B cell (primary cell): ENCODE measurements at places on chromosomes 2 and 18. TPM values are rescaled to one million over a fixed set of nuclear protein-coding genes. Genes with fewer than 3 reads are reported as not detected.

GRCh38 chr2:36322108-36322507 lies 33.5 kb upstream of the CRIM1 start:
- DNase-seq = no peak

DNA sequence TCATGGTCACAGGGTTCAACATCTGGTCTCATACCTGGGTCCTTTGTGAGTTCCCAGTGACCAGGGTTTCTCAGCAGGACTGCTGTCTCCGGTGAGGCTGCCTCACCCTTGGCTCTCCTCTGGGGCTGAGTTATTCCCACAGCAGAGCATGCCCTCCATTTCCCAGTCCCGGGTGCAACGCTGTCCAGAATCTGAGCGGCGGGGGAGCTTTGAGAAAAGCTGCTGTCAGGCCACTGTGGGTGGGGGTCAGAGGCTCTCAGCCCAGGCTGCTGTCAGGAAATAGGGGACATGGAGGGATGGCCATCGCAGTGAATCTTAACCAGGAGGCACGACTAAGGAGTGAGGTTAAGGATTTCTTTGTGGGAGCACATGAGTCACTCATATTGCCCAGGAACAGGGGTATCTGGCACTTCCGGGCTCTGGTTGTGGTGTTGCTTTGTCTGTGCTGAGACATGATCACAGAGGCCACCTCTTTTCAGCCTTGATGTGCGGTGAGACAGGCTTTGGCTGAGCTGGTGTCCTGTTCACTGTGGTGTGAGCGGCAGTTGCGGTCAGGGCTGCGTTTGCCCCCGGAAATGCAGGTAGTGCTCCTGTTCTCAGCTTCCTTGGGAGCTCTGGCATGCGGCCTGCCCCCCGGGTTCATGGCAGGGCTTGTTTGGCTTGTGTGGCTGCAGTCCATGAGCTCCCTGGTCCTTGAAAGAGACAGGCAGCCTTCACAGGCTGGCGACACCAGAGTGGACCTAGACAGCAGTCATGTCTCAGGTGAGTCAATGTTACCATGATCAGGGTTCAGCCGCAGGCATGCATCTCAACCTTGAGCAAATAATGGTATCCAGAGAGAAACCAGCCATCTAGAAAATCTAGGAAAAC lies 310.7 kb upstream of the MYT1L start:
- no peak for DNase-seq

- no peak for DNase-seq
These were observed 11.3 kb upstream of the DES start for GRCh38 chr2:219406861-219407230.

DNA sequence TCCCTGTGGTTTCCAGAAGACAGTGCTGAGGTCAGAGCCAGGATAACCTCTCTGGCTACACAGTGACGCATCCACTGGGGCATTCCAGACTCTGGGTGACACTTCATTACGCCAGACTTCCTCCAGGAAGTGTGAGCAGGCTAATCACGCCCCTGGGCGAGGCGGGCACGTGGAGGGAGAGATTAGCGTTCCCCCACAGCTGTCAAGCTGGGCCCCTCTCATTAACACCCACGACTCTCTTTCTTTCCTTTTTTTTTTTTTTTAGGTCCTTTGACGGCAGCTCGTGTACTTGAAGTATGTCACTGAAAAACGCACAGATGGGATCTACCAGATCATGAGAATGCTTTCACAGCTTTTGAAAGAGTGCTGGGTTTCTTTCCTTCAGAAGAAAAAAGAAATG lies 274.6 kb downstream of the AFF3 start:
- no peak for DNase-seq

GRCh38 chr2:43943809-43944452 lies 51.9 kb downstream of the LRPPRC start:
- no peak for DNase-seq

- no peak for DNase-seq
These were observed 178.0 kb downstream of the HDAC4 start for GRCh38 chr2:239222706-239223309.

GRCh38 chr18:10301831-10302483 lies 152.5 kb upstream of the APCDD1 start:
- DNase-seq = no peak

- no peak for DNase-seq
These were observed 64.4 kb downstream of the TTC21B start for GRCh38 chr2:165889158-165889557.

- DNase-seq = no peak
These were observed 73.4 kb upstream of the ITPRID2 start for GRCh38 chr2:181818058-181818680.

DNA sequence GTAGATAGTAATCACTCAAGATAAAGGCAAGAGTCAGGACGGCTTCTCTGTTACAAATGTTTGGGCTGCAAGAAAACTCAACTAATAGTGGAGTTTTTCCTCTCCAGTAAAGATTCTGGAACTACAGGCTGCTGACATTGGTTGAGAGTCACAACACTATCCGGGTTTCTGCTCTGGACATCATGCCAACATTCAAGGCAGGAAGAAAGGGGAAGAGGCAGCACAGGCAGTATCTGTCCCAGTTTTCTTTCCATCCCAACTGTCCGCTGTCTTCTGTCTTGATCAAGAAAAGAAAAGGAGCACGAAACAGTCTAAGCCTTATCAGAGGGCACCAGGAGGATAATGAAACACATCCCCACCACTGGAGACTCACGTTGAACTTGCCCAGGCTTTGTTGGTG lies 132.1 kb downstream of the MAIP1 start:
- no peak for DNase-seq

GRCh38 chr2:9889812-9890261 lies 46.6 kb downstream of the TAF1B start:
- DNase-seq = no peak

GRCh38 chr2:204051476-204051875 lies 114.9 kb downstream of the ICOS start:
- no peak for DNase-seq

- DNase-seq = no peak
These were observed 83.0 kb downstream of the MARCO start for GRCh38 chr2:119025013-119025412.

DNA sequence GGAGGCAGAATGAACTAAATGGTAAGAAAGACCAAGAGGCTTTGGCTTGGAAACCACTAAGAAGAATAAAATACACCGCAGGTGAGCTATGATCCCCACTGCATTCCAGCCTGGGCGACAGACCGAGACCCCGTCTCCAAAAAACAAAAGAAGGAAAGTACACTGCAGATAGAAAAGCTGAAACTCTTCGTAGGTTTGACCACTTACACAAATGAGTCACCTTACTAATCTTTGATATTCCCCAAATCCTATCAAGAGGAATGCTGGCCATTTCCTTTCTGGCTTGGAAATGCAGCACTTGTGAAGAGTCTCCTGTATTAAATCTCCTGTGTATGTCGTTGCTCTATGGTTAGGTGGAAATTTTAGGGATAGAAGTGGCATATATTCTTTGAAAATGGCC lies 108.8 kb downstream of the MTCL1 start:
- no peak for DNase-seq

DNA sequence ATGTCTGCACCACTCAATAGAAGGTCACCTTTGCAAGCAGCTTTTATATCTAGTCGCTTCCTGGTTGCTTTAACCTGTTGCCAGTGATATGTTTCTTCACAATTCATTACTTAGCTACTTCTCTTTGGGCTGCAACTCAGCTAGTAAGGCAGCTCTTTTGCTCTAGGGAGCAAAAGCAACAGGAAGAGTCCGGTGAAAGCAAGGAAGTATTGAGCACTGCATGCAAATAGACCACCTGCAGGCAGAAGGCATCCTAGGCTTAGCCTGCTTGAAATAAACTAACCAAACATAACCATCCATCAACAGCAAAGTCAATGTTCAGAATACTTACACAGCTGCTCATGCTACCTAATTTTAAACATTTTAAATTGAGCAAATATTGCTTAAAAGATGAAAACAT lies 529.2 kb upstream of the LINC00305 start:
- peak; percentile 31 for DNase-seq

DNA sequence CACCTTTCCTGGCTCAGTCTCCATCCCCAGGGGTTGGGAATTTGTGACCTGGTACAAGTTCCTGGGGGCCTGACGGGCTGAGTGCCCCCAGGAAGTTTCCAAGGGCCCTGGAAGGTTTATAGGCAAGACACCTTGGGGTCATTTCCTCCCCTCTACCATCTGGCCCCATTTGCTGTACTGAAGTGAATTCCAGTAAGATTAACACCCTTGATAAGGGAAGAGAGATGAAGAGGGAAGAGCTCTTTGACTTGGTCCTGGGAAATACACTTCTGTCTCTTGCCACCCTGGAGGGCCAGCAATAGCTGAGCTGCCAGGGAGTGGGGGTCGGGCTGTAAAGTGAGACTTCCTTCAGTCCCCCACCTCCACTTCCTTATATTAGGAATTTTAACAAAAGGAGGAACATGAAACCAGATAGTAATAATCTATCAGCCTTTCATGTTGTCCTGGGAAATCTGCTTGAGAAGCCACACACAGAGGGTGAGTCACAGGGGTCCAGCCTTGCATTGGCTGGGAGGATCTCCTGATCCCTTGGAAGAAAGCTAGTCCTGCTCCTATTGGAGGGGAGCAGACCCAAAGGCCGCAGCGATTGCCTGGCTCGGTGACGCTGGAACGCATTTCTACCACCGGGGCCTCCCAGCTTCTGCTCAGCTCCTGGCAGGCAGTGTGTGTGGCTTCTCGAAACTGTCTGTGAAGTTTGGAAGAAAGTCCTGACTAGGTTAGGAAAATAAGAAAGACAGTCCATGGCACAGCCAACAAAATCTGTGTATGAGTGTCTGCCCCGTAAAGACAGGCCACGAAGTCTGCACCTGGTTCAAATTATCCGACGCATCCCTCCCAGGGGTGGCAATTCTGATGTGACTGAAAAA lies 87.3 kb downstream of the ACAA2 start:
- DNase-seq = no peak

GRCh38 chr2:205188239-205189138 lies 493.8 kb upstream of the NRP2 start:
- DNase-seq = no peak

GRCh38 chr2:23684395-23685176 lies 242.3 kb downstream of the ATAD2B start:
- no peak for DNase-seq

GRCh38 chr18:36650266-36650665 lies 178.5 kb downstream of the TPGS2 start:
- DNase-seq = no peak

GRCh38 chr18:46672062-46672970 lies 15.3 kb upstream of the LOXHD1 start:
- DNase-seq = no peak

- DNase-seq = peak; percentile 70
These were observed 23.8 kb downstream of the ANKAR start for GRCh38 chr2:189698020-189698887.

DNA sequence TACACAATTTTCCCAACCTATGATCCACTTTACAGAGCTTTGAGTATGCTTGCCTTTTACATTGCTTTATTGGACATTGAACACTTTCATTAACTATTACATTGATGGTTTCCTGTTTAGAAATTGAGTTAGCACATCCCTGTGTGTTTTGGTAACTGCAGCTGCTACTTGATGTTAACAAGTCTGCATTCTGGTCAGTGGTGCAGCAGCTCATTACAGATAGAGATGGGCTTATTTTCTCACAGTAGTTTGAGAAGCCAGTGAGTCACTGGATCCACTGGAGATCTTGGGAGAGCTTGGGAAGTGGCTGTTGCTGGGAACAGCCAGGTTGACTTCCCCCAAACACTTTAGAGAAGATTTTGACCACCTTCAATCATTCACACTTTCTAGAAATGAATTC lies 150.5 kb downstream of the ARHGAP15 start:
- no peak for DNase-seq

The PIEZO2 gene
- not detected in 2 replicates for total RNA-seq

The COL3A1 gene
- not detected in 2 replicates for total RNA-seq

The MGAT4A gene
- total RNA-seq = 28.9 and 32.7 TPM in 2 replicates

The SLC5A7 gene
- not detected in 2 replicates for total RNA-seq

The MAP2 gene
- 3.0 and 3.1 TPM in 2 replicates for total RNA-seq

The C1QL2 gene
- total RNA-seq = not detected in 2 replicates

The REEP1 gene
- not detected in 2 replicates for total RNA-seq

The UCN gene
- total RNA-seq = 2.7 and 3.6 TPM in 2 replicates

The ZNF519 gene
- 19.5 and 20.9 TPM in 2 replicates for total RNA-seq

The GNAL gene
- total RNA-seq = 0.12 and 0.36 TPM in 2 replicates

The PLEKHH2 gene
- 0.17 and 0.58 TPM in 2 replicates for total RNA-seq
